ENCODE measurements at places on chromosomes 12 and 14.

DNA sequence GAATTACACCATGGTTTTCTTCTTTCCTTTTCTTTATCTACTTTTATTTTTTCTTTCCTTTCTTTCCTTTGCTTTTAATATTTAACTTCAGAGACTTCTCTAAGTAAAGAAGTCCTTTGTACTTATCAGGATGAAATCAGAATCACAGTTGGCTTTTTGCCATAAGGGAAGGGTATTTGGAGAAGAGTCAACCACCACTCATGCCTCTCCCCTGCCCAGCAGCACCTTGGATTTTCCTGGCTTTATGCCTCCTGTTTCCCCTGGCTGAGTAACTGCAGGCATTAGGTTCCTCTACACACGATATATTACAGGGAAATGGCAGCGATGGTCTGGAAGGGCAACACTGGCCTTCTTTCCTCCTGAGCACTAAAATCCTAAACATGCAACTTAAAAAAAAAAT is 266.4 kb upstream of the CAND1 start:
- DNase-seq = no peak

- peak; percentile 12 for DNase-seq
Measured at GRCh38 chr12:94718114-94718513, 67.8 kb upstream of the TMCC3 start.

- DNase-seq = no peak
Measured at GRCh38 chr12:124094733-124095132, 121.7 kb downstream of the ZNF664 start.

DNA sequence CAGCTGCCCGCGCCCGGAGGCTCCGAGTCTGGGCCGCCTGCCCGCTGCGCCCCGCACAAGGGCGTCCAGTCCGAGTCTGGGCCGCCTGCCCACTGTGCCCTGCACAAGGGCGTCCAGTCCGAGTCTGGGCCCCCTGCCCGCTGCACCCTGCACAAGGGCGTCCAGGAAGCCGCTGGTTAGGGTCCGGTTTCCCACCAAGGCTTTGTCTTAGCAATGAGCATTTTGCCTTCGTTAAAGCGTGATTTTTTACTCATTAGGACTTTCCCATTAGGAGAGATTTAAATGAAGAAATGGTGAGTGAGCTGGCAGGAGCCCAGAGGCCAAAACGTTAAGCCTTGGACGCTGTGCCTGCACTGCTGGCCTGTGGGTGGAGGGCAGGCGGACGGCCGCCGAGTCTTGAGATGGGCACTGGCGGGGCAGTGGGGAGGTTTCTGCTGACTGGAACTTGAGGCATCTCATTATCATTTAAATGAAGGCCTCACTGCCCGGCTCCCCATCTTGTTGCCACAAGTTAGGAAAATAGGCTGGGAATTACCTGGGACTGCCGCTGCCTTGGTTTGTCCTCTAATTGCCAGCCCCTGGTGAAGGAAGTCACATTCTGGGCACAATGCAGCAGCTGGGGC is 36.0 kb downstream of the FBRSL1 start:
- no peak for DNase-seq

GRCh38 chr14:38727731-38728130 is 375.3 kb downstream of the SEC23A start:
- DNase-seq = no peak

DNA sequence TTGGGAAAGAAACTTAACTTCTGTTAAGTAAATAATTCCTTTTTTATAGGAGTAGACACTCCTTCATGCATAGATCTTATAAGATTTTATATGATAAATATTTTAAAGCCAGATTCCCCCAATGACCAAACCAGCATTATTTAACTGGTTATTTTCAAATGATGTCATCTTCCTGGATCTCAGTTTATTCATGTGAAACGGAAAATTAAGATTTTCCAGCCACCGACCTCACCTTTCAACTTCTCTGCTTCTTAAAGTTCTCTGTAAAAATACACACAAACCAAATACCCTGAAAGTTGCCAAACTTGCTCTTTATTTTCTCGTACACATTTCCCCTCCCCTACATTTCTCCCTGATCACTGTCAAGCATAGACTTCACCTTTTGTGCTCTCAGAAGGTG is 364.2 kb downstream of the GALC start:
- DNase-seq = no peak

DNA sequence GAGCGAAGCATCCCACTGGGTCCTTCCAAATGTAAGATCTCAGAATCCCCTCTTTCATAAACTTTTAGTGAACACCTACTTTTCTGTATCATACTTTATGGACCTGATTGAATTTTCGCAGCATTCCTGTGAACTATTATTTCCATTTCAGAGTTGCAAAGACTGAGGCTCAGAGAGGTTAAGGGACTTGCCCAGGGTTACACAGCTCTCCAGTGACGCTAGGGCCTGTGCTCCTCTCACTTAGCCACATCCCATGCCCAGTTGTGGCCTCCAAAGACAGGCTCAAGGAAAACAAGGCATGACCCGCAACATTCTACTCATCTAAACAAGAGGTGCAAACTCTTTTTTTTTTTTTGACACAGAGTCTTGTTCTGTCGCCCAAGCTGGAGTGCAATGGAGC is 25.9 kb upstream of the SPPL3 start:
- DNase-seq = no peak

DNA sequence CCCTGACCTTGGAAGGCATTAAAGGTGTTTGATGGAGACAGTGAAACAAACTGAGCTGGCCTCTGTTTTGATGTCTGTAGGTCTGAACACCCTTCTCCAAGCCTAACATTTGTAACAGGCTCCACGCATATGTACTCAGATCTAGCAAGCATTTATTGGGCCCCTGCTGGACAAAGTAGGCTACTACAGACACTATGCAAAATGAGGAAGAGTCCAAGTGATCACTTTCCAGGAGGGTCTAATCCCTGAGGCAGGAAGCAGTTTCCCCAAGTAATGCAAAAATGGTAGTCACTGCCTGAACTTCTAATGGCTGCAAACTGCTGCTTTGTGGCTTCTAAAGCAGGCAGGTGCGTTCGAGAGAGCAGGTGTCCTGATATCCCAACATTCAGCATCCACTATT is 405.8 kb downstream of the MED13L start:
- peak; percentile 5 for DNase-seq

- no peak for DNase-seq
Measured at GRCh38 chr12:99200711-99201384, 446.7 kb upstream of the GARIN6 start.

DNA sequence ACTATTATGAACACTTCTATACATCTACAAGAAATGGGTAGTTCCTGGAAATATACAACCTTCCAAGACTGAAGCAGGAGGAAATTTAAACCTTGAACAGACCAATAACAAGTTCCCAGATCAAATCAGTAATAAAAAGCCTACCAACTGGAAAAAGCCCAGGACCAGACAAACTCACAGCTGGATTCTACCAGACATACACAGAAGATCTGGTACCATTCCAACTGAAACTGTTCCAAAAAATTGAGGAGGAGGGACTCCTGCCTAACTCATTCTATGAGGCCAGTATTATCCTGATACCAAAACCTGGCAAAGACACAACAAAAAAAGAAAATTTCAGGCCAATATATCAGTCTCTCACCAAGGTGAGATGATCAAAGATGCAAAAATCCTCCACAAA is 189.4 kb downstream of the RPS29 start:
- peak; percentile 8 for DNase-seq

DNA sequence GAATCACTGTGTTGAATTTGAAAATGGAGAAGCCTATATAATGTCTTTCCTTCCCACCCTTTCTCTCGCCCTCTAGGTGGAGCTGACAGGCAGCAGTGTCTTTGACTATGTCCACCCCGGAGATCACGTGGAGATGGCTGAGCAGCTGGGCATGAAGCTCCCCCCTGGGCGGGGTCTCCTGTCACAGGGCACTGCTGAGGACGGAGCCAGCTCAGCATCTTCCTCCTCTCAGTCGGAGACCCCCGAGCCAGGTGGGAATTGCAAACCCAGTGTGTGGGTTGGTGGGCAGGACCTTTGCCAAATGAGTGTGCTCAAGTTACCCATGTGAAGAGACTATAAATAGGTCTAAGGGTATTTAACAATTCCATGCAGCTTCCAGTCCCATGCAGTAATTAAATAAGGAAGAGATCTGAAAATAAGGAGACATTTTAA is 274.7 kb downstream of the EGLN3 start:
- peak; percentile 70 for DNase-seq

GRCh38 chr12:30753233-30753632 is 1.5 kb downstream of the CAPRIN2 start:
- peak; percentile 53 for DNase-seq

DNA sequence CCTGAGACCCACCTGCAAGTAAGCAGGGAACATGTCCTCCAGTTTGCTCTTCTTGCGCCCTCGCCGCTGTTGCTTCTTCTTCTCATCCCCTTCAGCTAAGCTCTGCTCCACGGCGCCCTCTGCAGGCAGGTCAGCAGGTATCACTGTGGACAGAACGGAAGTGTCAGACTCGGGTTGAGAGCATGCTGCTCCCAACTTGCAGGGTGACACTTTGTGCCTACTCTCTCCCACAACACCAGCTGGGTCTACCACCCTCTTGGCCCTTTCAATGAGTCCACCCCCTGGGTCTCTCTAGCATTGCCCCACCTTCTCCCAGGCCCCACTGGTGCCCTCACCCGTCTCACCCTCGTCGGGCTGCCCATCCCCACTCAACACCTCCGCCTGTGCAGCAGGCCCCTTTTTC is 16.7 kb downstream of the KMT2D start:
- DNase-seq = peak; percentile 20

DNA sequence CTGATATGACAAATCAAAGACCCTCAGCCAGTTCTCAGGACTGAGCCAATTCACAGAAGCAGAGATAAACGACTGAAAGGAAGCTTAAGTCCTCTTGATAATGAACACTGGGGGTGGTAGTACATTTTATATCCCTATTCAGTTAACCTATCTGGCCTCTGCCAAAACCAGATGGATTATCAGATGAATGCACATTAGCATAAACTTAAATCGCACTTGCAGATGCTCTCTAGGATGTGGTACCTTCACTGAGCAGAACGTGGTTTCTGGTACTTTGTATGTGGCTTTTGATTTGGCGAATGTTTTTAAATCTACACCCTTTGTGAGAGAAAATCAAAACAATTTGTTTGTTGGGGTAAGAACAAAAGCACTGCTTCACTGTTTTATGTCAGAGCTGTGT is 21.1 kb upstream of the TAS2R14 start:
- no peak for DNase-seq

DNA sequence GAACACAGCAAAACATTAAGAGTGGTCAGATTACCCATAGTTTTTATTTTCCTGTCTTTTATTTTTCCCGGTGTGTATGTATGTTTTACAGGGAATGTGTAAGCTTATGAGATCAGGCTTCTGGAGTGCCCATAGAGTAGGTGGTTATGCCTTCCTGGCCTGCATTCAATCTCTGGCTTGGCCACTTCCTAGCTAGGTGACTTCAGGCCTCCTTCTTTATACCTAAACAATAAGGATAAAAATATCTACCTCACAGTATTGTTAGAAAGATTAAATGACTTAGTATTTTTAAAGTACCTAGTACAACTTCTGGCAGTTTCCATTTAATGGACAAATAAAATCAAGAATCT is 42.4 kb downstream of the ITPR2 start:
- DNase-seq = no peak

- no peak for DNase-seq
Measured at GRCh38 chr12:92486443-92487137, 216.2 kb upstream of the PLEKHG7 start.

DNA sequence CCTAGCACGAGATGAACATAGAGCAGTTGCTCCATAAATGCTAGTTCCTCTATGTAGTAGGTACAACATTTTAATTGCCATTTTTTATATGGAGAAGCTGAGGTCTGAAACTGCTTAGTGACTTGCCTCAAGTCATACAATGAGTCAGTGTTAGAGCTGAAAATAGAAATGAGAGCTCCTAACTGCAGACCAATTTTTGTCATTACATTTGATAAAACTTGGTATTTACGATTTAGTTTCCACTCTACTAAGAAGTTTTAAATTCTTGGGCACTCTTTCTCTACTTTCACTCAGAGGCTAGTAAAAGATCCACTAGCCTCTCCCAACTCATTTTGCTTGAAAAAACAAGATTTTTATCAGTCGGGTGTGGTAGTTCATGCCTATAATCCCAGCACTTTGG is 8.1 kb upstream of the TMED10 start:
- DNase-seq = peak; percentile 28

All from astrocyte of the spinal cord (primary cell).